SJSA1 (cell line): ENCODE measurements at places on chromosomes 3 and 15.

GRCh38 chr15:101570241-101570640 lies 80.7 kb upstream of the PCSK6 start:
- DNase-seq: no peak

- no peak for DNase-seq
Measured at GRCh38 chr3:169026543-169027182, 636.8 kb downstream of the MECOM start.

DNA sequence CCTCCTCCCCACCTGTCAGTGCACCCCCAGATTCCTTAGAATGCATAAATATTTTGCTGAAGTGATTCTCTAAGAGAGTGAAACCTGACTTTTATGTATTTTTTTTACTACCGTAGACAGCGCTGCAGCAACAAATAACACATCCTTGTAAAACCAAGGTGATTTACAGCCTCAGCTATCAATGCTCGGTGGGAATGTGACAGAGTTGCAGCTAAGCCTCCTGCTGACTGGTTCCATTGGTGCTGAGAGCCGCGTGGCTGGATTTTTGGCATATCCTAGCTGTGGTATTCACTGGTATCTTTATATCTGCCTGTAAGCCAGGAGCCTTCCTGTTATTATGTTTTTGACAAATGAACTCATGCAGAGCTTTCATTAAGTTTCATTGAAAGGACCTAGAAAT lies 11.0 kb downstream of the FGD5 start:
- DNase-seq: no peak

DNA sequence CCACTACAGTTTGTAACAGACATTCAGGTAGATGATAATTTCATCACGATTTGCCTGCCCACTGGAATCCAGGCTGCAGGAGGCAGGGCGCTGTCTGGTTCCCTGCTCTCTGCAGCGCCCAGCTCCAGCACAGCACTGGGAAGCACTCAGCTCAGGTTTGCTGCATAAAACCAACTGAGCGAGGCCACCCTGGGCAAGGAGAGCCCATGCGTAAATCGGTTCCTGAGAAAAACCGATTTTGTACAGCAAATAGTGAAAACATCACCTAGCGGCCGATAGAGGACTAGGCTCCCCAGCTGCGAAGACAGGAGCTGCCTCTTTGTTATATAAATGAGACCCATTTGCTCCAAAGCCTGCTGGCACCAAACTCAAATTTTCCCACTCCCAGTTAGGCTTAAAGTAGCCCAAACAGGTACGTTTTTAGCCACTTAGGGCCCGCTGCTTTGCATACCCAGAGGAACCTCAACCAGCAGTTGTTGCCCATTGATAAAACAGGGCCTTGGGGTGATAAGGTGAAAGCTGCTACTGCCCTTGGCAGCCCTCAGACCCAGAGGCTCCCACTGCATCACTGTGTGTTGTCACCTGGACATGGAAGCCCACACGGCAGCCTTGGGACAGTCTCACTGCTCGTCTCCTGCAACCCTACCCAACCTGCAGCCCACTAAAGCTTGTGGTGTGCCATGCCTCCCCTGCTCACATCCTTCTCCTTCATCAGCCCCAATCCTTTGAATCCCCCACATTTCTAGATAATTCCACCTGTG lies 47.5 kb downstream of the ALDH1L1 start:
- DNase-seq: no peak

DNA sequence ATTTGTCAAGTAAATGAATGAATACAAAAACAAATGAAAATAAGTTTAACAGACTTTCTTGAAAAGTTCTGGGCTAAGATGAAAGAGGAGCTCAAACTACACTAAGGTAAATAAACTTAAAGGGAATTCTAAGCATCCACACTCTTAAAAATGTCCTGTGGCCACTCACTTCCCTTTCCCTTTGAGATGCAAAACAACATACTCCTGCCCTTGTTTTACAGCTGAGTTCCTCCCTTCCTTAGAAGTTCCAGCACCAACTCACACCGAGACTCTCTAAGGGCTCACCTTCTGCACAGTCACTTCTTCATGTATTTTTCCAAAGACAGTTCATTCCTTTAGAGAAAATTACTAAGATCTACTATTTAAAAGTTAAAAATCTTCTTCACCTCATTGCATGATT lies 123.3 kb upstream of the CMC1 start:
- DNase-seq: no peak
